NCI-H1048 (cell line): ENCODE measurements at places on chromosomes 2 and 18.
A peak's percentile ranks its signal among the peaks of the same experiment; 100 is the strongest.

DNA sequence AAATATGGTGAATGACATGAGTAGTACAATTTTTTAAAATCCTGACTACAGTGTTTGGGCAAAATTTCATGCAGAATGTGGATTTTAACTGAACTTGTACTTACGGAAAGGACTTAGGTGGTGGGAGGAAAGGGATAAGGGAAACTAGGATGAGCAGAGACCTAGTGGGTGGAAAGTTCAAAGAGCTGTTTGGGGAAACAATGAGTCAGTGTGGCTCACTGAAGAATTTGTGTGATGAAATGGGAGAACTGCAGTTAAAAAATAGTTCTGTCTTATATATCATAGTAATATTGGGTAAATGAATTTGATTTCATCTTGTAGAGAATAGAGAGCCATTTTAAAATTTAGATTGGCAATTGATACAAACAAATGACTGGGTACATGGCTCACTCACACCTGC lies 220.1 kb upstream of the CTAGE1 start:
- no peak for DNase-seq

GRCh38 chr2:180077295-180077906 lies 70.3 kb upstream of the CWC22 start:
- no peak for DNase-seq

- DNase-seq: no peak
These were observed 61.2 kb upstream of the CUL3 start for GRCh38 chr2:224646242-224646846.

GRCh38 chr2:197704434-197705120 lies 592 bp upstream of the MARS2 start:
- no peak for DNase-seq

GRCh38 chr2:228516019-228516418 lies 334.5 kb upstream of the SPHKAP start:
- no peak for DNase-seq

- DNase-seq: no peak
These were observed 10.6 kb downstream of the IRS1 start for GRCh38 chr2:226788881-226789490.

GRCh38 chr18:46352520-46353250 lies 248.5 kb downstream of the HAUS1 start:
- no peak for DNase-seq

GRCh38 chr2:181149056-181149455 lies 168.7 kb downstream of the UBE2E3 start:
- DNase-seq: no peak

DNA sequence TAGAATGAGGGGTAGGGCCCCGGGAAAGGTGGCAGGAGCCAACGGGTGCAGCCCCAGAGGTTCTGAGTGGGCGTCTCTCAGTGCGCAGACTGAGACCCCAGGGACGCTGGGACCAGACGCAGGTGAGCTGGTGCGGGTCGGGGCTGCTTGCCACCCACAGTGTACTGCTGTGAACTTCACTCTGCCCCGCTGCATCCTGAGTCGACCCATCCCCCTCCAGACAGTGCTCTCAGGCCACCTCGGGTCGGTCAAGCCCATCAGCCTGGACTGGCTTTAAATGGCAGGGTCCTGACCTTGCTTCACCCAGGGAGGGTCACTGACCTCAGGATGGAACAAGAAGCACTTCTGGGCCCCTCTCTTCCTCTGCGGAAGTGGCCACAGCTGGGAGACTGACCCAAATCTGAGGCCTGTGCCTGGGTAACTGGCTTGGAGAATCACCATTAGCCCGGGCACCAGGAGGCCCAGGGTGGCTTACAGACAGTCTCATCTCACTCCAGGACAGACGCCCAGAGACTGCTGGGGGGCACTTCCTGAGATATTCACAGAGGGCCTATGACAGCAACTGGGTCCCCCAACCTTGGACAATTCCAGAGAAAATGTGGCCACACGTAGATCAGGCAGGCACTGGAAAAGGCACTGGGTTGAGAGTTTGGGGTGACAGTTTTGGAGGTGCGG lies 23.7 kb upstream of the BOK start:
- DNase-seq: no peak

DNA sequence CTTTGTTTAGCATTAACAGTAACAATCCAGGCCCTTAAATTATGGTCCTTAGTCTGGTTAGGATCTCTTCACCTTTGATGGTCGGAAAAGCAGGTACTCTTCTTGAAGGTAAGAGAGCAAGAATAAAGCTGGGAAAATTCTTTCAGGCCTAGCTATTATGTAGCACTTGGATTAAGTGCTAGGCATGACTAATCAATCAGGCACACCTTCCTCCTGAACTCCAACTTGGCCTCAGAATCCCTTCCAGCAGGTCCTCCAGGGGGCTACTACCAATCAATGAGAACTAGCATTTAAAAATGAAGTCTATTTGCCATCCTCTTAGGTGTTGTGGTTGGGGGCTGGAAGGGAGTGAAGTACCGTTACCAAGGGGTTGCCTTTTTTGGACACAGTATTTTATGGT lies 3.7 kb downstream of the SMYD1 start:
- DNase-seq: no peak

- DNase-seq: no peak
These were observed 198.2 kb downstream of the PARD3B start for GRCh38 chr2:204743393-204743960.

DNA sequence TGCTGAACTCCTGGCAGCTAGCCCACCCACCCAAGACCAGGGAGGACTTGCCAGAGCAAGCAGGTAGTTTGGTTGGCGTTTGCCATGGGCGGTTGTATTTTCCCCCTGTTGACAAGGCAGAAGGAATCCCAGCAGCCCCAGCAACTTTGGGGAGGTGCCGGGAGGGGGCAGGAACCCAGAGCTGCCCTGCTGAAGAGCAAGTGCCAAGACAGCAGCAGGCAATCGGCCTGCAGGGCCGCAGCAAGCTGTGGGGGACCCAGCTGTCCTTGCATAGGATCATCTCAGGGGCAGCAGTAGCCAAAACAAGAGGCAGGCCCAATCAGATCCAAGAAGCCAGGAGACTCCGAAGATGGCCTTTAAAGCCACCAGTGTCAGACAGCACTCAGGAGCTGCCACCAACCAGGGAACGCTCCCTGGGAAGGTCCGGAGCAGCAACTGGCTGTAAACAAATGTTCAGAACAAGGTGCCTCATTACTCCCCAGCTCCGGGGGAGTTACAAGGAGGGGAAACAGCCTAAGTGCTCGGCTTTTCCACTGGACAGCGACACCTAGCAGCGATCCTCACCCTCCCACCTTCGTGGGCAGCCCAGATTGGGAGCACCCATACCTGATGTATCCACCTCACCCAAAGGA lies 2.1 kb downstream of the ST8SIA5 start:
- no peak for DNase-seq

GRCh38 chr2:27566628-27567027 lies 16.2 kb upstream of the ZNF512 start:
- no peak for DNase-seq

DNA sequence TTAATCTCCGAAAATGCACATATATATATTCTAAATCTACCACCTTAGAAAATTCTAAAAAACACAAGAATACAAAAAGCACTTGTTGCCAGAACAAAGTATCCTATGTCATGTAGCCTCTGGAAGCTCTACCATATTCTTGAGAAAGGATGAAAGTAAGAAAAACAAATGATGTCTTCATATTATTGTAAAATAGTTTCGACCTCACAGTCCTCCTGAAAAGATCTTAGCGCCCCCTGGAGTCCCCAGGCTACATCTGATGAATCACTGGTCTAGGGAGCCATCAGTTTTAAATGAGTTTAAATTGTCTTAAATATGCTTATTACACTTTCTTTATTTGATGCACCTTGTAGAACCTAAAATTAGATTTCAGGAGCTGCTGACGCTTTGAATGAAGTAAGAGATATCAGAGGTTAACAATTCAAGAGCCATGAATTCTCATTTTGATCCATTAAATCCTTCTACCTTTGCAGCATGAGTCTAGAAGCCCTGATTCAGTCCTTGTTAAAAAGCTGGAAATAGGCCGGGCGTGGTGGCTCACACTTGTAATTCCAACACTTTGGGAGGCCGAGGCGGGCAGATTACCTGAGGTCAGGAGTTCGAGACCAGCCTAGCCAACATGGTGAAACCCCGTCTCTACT lies 138.8 kb downstream of the MCFD2 start:
- no peak for DNase-seq

DNA sequence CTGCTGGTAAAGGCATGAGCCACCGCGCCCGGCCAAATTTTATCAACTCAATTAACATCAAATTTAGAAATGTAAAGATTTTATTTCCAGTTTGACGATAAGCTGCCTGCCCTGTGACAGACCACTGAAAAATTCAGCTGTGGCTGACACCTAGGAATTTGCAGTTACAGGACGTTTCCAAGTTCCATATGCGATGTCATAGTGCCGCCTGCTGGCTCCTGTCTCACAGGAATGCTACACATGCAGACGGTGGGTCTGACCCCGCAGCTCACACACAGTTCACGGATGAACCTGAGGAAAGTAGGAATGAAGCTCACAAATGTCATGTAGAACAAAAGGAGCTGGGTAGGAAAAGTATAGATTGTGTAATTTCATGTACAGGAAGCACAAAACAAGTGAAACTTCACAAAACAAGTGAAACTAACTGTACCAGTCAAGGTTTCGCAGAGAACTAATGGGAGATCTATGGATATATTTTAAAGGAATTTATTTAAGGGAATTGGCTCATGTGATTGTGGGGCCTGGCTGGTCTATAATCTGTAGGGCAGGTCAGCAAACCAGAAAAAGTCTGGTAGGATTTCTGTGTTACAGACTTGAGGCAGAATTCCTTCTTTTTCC lies 13.2 kb upstream of the SEH1L start:
- peak; percentile 17 for DNase-seq

DNA sequence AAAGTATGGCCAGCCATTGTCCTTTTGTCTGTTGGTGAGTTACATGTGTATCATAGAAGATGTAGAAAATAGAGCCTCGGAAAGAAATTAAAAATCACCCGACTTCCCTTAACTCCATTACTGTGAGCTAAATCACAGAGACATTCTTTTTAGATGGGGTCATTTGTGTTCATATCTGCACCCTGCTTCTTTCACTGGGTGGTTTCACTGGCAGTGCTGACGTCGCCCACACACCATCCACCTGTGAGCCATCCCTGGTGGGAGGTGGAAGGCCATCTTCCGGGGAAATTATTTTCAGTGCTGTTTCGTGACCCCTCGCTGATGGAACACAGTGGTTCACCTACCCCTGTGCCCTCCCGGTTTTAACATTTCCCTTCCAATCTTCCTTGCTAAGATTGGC lies 21.2 kb downstream of the SH3BP4 start:
- no peak for DNase-seq

- DNase-seq: no peak
These were observed 67.6 kb downstream of the LDAH start for GRCh38 chr2:20755132-20755800.

- DNase-seq: no peak
These were observed 43.4 kb upstream of the DNAJC10 start for GRCh38 chr2:182672466-182673165.

- DNase-seq: no peak
These were observed 73.4 kb downstream of the CCDC93 start for GRCh38 chr2:117940436-117940835.

GRCh38 chr2:120587279-120587996 lies 148.2 kb upstream of the GLI2 start:
- peak; percentile 9 for DNase-seq

GRCh38 chr18:2625217-2625616 lies 30.3 kb upstream of the SMCHD1 start:
- no peak for DNase-seq

DNA sequence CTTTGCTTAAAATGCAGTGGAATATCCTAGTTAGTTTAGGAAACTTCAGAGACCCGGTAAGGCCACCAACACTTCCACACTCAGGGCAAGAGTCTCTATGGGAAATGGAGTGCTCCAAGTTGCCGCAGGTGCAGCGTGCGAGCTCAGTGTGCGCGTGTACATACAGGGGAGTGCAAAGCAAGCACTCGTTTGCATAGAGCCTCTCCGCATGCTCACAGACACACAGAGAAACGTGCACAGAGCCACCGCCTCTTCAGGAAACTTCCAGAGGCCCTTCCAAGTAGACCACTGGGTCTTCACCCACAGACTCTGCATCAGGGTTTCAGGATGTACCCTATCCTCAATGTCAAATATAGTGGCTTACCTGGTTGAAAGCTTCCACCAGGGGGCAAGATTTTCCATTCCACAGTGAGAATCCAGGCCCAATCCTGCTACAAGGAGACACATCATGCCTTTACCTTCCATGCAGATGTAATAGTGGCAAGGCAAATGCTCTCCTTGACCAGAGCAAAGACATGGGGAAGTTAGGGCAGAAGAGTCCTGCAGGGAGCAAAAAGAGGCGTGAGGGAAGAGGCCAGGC lies 513.0 kb upstream of the MYT1L start:
- no peak for DNase-seq

DNA sequence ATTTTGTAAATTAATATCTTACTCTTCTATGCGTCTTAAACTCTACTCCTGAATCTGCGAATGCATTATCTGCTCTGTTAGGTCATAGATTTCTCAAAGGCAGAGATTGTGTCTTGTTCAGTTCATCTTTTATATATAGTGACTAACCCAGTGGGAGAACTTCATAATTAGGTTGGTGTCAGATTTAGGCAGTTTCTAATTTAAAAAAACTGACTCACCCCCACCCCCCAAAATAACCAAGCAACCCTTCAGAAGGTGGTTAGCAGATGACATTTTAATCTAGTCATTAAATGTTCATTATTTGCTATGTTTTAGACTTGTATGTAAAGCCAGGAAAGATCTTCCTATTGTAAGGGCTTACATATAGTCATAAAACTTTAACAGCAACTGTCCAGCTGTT lies 10.4 kb downstream of the SERPINB12 start:
- DNase-seq: no peak

DNA sequence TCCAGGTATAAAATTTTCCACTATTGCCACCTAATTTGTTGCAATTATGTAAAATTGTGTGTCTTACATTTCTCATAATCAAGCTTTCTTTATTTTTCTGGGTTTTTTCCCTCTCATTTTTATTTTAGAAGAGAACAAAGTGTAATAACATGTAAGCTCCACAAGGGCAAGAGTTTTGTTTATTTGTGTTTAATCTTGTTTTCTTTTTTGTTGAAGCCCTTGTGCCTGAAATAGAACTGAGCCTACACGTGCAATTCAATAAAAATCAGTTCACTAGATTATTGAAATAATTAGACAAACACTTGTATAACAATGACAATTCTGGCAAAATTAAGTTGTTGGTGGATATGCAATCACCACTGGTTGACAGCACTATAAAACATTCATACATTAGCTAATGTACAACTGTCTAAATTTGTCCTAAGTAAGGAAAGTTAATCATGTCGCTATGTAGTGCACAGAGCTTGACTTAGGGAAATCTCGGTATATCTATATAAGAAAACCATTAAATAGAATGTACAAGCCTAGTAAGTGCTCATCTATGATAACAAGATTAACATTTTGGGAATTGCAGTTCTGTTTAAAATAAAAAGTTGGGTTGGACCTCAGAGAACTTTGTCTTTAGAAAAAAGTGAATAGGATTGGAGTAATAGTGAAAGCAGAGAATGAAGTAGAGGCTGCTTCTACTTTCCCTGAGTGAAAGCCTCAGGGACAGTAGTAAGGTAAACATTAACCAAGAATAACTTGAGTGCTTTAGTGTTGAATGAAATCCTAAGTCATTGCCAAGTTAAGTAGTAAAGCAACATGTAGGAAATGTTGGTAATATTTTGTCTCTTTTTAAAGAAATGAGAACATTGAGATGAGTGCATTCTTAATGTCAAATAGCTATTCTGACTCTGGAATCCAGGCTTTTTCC lies 37.4 kb upstream of the NOL4 start:
- no peak for DNase-seq

- DNase-seq: no peak
These were observed 13.7 kb downstream of the ANKRD23 start for GRCh38 chr2:96830044-96830562.

GRCh38 chr2:1672738-1673137 lies 71.6 kb downstream of the PXDN start:
- no peak for DNase-seq
